ENCODE measurements at places on chromosomes 7 and 10.
A peak's percentile ranks its signal among the peaks of the same experiment; 100 is the strongest.

DNA sequence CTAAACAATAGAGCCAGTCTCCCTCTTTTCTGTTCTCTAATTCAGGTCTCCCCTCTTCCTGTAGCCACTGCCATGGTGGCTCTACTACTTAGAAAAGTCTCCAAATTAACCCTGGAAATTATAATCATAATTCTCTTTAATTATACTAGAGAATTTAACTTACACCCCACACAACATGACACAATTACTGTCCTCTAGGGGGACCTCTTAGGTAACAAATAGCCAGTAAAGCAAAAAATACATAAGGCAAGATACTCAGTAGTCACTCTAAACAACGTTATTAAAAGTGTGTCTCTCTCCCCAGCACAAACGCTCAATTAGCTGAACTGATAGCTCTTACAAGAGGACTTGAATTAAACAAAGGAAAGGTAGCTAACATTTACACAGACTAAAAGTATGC is 44.3 kb upstream of the ZNF107 start:
- DNase-seq: no peak

DNA sequence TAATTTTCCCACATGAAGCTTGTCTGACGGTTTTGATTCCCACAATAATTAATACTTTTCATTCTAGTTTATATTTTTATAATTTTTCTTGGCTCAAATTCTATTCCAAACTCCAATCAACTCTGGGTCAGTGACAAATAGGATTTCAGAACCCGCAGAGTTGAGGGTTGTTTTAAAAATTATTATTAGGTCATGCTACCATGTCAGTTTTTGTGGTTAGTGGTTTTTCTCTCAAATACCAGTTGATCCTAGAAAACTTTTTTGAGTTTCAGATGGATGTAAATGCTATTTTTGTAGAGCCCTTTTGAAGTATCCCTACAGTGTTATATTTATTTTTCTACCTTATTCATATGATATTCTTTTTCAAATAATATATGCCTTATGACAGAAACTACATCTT is 237.4 kb downstream of the SEMA3D start:
- no peak for DNase-seq

DNA sequence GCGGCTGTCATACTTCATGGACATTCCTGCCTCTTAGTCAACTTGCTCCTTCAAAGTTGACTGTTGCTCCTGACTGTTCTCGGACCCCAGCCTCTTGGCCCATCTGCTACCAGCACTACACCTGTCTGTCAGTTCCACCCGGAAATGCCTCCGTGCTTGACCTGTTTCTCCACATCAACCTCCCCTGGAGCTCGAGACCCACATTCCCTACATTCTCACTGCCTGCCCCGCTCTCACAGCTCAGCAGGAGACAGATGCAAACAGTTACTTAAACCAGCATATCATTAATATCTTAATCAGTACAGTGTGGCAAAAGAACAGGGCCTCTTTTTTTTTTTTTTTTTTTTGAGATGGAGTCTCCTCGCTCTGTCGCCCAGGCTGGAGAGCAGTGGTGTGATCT is 174.3 kb downstream of the NRP1 start:
- DNase-seq: no peak

- DNase-seq: no peak
Measured at GRCh38 chr7:33776788-33777187, 128.6 kb upstream of the BMPER start.

- DNase-seq: no peak
Measured at GRCh38 chr10:122513053-122513452, 47.5 kb upstream of the DMBT1 start.

- DNase-seq: no peak
Measured at GRCh38 chr10:1050145-1050544, 1.2 kb upstream of the IDI1 start.

GRCh38 chr7:100964630-100965029 is 4.7 kb upstream of the MUC12 start:
- no peak for DNase-seq

DNA sequence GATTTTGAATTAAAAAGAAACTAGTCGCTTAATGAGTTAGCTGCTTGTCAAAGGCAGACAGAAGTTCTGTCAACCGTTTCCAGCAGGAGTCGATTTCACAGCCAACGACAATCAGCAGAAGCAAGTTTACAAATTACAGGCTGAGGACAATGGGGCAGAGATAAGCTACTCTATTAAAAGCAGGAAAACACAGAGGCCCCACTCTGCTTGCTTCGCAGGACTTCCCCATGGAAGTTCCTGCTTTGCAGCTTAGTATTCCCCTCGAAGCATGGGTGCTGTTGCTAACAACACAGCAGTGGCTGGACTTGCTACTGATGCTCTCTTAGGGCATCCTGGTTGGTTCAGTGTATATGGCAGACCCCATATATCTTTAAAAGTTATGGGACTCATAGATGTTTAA is 50.8 kb upstream of the KLF6 start:
- DNase-seq: no peak

DNA sequence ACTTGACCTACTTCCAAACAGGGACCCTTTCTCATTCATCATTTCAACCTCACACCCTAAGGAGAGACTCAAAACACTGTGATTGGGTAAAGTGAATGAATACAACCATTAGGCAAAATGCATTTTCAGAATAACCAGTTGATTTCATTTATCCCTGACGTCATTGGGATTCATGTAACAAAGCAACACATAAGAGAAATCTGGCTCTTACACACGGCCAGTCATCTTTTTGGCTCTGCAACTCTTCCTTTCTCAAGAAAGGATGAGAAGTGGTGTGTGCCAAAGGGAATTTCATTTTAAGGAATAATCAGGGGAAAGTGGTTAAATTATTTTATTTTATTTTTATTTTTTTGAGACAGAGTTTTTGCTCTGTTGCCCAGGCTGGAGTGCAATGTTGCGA is 83.1 kb downstream of the CPVL start:
- DNase-seq: no peak

GRCh38 chr7:18754766-18755165 is 259.2 kb downstream of the HDAC9 start:
- DNase-seq: no peak

- no peak for DNase-seq
Measured at GRCh38 chr10:78331391-78331922, 297.8 kb downstream of the RPS24 start.

DNA sequence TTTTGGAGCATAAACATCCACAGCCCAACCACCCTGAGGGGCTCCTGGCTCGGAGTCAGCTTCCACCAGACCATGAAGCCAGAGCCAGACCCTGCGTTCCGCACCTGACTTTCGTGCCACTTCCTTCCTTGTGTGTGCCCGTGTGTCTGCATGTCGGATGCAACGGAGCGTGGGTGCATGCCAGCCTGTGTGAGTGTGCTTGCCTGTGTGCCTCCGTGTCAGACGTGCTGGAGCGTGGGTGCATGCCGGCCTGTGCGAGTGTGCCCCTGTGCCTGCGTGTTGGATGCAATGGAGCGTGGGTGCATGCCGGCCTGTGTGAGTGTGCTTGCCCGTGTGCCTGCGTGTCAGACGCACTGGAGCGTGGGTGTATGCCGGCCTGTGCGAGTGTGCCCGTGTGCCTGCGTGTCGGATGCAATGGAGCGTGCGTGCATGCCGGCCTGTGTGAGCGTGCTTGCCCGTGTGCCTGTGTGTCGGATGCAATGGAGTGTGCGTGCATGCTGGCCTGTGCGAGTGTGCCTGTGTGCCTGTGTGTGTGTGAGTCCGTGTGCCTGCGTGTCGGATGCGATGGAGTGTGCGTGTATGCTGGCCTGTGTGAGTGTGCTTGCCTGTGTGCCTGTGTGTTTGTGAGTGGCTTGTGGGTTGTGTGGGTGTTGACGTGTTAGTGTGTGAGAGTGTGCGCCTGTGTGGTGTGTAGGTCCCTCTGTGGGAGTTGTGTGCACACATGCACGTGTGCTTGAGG is 28.1 kb upstream of the KNDC1 start:
- DNase-seq: no peak

DNA sequence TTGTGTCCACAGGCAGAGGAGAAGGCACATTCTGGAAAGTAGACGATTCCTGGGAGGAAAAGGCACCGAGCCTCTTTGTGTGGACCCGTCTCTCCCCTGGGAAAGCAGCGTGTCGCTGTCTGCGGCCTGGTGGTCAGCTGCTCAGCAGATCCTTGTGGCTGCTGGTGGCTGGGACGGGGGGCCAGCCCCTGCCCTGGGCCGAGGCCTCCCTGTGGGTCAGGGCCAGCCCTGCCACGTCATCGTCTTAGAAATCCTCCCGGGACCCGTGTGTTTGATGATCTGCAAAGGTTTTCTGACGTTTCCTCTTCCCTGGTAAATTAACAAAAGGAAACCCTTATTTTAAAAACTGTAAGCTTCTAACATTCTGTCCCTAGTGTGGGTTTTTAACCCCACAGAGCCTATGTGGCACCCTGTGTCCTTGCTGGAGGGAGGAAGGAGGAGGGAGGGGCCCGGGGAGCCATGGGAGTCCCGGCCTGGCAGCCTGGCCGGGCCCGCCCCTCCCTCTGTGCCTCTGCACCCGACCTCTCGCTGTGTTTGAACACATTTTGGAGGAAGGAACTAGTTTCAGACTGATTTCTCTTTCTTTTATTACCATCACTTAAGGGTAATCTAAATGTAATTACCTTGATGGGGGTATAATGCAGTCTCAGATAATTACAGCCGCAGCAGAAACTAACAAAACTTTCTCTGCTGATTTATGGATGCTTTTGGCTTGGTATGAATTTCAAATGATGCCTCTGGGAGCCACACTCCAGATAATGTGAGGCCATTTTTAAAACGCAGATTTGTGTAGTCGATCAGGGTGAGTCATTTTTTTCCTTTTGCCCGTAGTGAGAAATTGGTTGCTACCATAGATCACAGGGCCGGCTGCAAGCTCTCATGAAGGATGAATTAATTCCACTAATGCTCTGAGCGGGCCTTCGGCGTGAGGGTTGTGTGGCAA is 85.5 kb downstream of the NKX6-2 start:
- DNase-seq: no peak

GRCh38 chr10:14322526-14323188 is 8.1 kb downstream of the FRMD4A start:
- no peak for DNase-seq

GRCh38 chr10:3135006-3135405 is 37.6 kb downstream of the PITRM1 start:
- no peak for DNase-seq

GRCh38 chr7:139634087-139634486 is 110.6 kb downstream of the CLEC2L start:
- DNase-seq: no peak

- DNase-seq: no peak
Measured at GRCh38 chr7:80410081-80410480, 101.8 kb downstream of the GNAT3 start.

- peak; percentile 83 for DNase-seq
Measured at GRCh38 chr10:44959247-44960087, at the start of gene RASSF4. TSS of gene RASSF4 (plus strand) at chr10:44959802. CDS start at chr10:44970203, 10,401 bp downstream.

GRCh38 chr7:25789701-25790640 is 362.0 kb upstream of the NFE2L3 start:
- DNase-seq: no peak

DNA sequence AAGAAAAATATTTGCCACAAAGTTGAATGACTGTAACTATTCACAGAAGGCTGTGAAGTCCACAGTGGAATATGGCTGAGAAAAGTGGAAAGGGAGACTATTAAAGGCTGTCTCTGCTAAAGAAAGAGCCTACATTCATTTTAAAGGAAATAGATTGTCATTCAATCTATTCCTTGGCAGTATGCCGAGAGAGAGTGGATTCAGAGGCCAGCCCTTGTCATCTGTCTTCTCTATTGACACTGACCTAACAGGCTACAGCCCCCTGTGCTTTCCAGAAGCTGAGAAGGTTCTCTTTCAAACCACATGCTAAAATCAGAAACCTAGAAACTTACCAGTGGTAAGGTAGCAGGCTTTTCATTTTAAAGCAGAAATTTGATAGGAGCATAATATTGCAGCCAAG is 12.1 kb downstream of the ODAD2 start:
- no peak for DNase-seq

DNA sequence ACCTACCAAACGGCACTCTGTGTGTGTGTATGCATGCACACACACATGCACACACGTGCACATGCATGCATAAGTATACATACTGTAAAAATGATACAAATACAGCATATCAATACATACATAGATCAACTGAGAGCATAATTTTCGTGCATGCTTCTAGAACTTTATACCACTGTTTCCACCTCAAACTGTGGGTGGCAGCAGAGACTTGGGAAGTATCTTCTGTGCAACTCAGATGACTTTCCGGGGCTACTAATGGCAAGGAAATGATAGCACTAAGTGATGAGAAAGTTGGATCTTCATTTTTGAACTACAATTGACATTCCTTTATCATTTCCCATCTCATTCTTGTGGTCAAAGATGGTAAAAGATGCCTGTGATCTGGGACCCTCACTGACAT is 570.7 kb downstream of the REEP3 start:
- no peak for DNase-seq

DNA sequence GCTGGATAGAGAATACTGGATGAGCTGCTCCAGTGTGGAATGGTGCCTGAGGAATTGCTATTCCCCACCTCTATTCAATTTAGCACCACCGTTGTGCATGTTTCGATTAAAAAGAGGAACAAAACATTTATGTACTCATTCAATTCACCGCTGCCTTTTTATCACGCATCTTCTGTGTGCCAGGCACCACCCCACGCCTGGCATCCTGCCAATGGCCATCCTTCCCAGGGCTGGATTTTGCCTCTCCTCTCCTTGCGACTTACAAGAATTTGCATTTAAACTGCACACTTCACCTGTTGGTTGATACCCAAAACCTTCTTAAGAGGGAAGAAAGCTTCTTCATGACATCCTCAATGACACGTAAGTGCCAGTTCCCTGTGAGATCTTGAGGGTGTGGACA is 110.2 kb upstream of the DPP6 start:
- DNase-seq: no peak

- no peak for DNase-seq
Measured at GRCh38 chr7:131544449-131545301, 11.8 kb downstream of the PODXL start.

- no peak for DNase-seq
Measured at GRCh38 chr10:34758447-34758996, 56.6 kb downstream of the PARD3 start.

DNA sequence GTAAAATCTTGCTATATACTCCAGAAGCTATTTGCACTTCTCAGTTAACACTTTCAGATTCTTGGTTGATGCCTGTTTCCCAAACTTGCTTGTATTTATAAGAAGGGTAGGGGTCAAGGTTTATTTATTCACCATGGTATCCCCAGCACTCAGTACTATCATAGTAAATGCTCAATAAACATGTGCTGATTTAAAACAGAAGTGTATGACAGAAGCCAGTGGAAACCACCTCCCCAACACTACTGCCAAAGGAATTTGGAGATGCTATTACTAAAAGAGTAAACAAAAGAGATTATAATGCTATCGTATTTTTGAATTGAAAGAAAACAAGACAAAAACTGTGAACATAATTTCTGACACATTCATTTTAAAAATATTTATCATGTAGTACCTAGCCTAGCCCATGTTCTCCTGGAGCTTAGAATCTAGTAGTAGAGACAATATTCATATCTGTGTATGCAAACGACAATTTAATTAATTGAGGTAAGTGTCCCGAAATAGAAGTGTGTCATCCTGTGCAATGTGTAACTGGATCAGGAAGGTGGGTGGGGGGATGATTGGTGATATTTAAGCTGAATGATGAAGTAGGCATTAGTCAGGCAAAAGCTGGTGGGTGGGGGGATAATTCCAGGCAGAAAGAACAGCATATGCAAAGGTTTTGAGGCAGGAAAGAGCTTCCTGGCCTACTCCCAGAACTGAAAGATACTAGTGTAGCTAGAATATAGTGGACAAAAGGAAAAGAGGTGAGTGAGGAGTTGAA is 77.5 kb downstream of the HGF start:
- no peak for DNase-seq

GRCh38 chr10:29734640-29734961 is 99.8 kb upstream of the SVIL start:
- no peak for DNase-seq

- DNase-seq: no peak
Measured at GRCh38 chr7:34083440-34083839, 178.1 kb downstream of the BMPER start.
